ENCODE measurements at places on chromosomes 2 and 18.

DNA sequence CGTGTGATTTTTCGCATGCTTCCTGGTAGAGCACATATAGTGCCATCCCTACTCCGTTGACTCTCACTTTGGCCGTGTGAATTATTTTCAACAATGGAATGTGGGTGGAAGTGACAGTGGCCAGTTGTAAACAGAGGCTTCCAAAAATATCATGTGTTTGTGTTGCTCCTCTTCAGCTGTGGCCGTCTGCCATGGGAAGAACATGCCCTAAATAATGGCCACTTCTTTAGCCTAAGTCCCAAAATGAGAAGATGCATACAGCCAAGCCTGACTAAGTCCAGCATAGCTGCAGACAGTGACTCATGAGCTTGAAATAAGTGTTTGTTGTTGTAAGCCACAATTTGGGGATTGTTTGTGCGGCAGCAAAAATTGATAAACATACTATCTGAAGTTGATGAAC, 8.9 kb upstream of the GALNT1 start:
- DNase-seq, result no peak

- DNase-seq, result peak; percentile 70
Measured at GRCh38 chr18:77110400-77110799, 22.2 kb downstream of the MBP start.

GRCh38 chr2:234025466-234025865, 25.0 kb upstream of the SPP2 start:
- no peak for DNase-seq

DNA sequence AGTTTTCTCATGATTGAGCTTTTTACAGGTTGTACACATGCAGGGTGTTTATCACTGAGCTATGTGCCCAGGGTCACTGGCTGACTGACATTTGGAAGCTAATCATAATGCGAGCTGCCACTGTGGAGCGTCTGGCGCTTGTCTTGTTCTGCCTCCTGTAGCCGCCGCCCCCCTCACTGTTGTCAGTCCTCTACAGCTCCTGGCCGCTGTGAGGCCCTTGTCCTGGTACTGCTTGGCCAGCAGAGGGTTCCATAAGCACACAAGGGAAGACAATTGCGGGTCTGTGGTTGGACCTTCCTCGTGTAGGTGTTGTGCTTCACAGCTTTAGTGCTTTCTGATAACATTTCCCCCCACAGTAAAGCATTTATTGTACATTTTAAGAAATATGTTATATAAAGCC, 105.6 kb upstream of the LDLRAD4 start:
- DNase-seq, result peak; percentile 89

- DNase-seq, result no peak
Measured at GRCh38 chr18:63528863-63529492, 13.2 kb upstream of the SERPINB12 start.

- peak; percentile 88 for DNase-seq
Measured at GRCh38 chr2:10447895-10448575, at the start of gene ODC1. Gene ODC1 (minus strand): TSS chr2:10448327. CDS start chr2:10445032, 3,295 bp downstream.
